Lung (tissue), 17 donors: ENCODE measurements at places on chromosomes 2 and 18. TPM values are rescaled to one million over a fixed set of nuclear protein-coding genes. Genes with fewer than 3 reads are reported as not detected.

CRYGD gene
- total RNA-seq = not detected

DNA sequence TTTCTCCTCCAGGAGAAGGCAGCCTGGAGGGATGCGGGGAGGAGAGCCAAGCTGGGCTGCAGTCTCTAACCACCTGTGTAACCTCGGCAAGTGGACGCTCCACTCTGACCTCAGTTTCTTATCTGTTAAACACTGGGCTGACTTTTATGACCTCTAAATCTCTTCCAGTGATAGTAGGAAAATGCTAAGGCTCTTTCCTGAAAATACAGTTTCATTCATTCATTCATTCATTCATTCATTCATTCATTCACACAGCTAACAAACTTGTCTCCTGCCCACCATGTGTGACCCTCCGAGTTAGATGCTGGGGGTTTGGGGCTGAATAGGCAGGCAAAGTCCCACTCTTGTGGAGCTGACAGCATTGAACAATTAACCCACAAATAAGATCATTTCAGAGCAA lies 9.3 kb downstream of the PROM2 start:
- no peak for DNase-seq

QPCT gene
- total RNA-seq = 5.8 TPM

DNA sequence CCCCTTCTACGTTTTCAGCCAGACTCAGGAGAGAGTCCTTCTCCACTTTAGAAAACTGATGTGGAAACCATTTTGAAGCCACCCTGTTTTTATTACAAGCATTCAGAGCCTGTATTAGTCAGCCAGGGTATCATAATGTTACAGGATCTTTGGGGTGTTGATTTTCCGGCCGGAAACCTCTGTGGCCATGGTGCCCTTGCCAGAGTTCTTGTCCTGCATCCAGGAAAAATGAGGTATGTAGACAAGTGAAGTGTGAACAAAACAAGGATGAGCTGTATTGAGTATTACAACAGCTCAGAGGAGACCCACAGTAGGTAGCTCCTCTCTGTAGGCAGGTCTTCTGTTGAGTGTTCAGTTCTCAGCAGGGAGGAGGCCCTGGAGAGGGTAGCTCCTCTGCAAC lies 241.0 kb upstream of the COPS8 start:
- DNase-seq = no peak

MOGAT1 gene
- total RNA-seq = not detected

GRCh38 chr18:44729631-44730101 lies 49.0 kb downstream of the SETBP1 start:
- no peak for DNase-seq

DNA sequence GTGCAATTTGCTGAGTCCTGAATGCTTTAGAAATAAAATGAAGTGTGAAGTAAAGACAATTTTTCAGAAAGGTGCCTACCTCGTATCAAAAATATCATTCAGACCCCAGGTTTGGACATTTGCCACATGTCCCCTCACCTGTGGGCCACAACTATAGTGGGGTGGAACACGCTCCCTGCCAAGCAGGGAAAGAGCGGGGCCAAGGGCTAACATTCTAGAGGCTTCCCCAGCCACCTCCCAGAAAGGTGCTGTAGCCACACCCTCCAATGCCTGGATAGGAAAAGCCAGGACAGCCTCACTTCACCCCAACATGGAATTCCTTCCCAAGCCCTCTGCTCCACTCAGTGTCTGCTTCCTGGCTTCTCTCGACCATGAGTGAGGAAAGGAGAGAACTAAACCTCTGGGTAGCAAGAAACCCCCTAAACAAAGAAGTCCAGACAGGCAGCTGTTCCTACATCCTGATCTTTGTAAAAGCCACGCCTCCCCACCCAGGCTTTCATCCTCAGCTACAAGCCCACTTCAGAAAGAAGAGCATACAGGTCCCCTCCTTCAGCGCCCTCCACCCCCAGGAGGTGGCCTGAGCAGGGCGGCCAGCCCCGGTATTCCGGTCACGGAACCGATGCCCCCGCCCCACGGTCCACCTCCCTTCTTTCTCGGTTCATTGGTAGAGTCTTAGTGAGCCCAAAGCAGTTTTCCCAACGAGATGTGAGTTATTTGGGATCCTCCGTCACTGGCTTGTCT lies 2.1 kb downstream of the COL6A3 start:
- DNase-seq = peak; percentile 88

DNA sequence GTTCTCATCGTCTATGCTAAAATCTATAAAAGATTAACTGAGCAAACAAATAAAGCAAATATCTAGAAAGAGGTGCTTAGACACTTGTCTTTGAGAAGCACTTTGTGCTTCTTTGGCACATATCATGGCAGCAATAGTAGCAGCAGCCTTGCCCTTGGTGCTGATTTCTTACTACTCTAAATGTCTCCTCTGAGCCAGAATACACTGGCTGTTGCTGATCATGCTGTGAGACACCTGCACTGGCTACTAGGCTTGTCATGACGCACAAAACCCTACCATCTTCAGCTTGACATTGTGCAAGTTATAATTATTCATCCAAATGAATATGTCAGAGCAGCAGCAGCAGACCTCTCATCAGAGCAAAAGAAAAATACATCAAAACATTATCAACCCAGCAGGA lies 46.7 kb downstream of the FANCL start:
- DNase-seq = no peak

APOB gene
- total RNA-seq = 1.7 TPM

DNA sequence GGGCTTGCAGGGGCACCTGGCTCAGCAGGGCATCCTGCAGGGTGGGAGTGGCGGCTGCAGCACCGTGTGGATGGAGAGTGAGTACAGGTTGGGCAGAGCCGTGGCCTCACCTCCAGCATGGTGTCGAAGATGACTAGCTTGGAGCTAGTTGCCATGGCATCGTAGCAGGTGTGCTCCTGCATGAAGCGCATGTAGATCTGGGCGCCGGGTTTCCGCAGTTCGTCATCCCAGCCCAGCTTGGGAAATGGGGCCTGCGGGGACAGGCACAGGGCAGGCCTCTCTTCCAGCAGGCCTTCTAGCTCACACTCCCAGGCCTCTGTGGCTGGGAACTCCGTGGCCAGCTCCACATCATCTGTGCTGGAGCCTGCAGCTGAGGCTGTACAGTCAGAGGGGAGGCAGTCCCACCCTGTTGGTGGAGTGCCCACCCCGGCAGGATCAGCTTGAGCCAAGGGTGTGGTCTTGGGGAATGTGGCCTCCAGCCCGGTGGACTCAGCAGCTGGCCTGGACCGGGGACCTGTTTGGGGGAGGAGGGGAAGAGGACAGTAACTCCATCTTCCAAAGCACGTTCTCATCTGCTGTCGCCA lies 1.6 kb downstream of the PRKAG3 start:
- DNase-seq = no peak

KCNF1 gene
- total RNA-seq = 0.83 TPM

- no peak for DNase-seq
Observed at GRCh38 chr2:10327896-10328669, 25.4 kb downstream of the HPCAL1 start.

- no peak for DNase-seq
Observed at GRCh38 chr2:41716497-41716896, 331.3 kb upstream of the PKDCC start.

EMILIN1 gene
- total RNA-seq = 88.4 TPM

DNA sequence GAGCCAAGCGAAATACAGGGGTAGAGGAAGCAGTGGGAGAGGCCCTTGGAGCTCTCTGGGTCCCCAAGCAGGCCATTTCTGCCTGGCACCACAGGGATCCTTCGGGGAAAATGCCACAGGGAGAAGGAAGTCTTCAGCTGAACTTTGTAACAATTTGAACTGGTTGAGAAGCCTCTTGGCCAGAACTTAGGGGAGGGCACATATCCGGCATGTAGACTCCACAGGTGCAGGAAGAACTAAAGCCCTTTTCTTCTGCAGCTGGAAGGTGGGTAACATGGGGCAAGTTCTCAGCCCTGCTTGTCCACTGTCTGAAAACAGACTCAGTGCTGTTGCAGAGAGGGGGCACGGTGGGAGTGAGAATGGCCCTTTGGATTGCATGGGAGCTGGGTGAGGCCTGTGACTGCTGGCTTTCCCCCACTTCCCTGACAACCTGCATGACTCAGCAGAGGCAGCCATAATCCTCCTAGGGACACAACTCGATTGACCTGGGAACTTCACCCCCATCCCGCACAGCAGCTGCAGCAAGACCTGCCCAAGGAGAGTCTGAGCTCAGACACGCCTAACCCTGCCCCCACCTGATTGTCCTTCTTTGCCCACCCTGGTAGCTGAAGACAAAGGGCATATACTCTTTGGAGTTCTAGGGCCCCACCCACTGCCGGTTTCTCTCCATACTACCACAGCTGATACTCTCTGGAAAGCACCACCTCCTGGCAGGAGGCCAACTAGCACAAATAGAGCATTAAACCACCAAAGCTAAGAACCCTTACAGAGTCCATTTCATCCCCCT lies 101.6 kb upstream of the FAM136A start:
- no peak for DNase-seq

DNA sequence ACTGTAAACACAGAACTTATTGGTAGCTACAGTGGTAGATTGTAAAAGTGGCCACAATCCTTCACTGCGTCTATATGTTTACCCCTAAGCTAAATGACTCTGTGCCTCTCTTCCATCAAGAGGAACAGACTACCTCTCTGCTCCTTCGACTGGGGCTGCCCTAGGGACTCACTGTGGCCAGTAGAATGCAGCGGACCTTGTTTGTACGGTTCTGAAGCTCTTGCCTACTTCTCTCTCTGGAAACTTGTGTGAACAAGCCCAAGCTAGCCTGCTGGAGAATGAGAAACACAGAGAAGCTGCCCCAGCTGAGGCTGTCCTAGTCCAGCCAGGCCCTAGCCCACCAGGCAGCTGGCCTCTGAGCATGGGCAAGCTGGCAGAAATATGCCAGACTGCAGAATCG lies 140.8 kb upstream of the SLC1A4 start:
- no peak for DNase-seq

DNA sequence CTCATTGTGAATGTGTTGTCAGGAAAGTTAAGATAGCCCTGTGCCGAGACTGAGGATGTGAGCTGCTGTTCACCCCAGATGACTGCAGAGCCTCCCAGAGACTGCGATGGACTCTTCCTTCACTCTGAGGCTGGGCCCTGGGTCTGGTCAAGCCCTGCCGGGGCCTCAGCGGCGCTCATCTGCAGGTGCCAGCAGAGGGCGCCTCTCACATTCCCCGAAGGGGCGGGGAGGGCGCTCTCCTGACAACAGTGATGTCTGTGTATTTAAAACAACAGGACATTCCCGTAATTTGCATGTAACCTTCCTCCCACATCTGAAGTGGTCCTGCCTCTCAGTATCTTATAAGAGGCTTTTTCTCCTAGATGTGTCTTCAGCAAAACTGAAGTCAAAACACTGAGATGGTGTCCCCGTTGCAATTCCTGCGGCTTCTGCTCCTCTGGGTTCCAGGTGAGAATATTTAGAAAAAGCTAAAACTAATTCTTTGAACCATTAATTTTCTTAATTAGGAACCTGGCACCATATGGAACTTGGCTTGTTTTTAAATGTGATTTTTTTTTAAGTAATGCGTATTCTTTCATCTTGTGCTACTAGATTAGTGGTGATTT lies 1377.9 kb downstream of the RPIA start:
- DNase-seq = no peak

- DNase-seq = peak; percentile 23
Observed at GRCh38 chr2:44087714-44088092, 81.0 kb upstream of the PPM1B start.

- no peak for DNase-seq
Observed at GRCh38 chr2:108960006-108960405, 29.0 kb downstream of the EDAR start.

IGFBP5 gene
- 196 TPM for total RNA-seq

CHRND gene
- not detected for total RNA-seq

FSHR gene
- total RNA-seq = not detected

DNA sequence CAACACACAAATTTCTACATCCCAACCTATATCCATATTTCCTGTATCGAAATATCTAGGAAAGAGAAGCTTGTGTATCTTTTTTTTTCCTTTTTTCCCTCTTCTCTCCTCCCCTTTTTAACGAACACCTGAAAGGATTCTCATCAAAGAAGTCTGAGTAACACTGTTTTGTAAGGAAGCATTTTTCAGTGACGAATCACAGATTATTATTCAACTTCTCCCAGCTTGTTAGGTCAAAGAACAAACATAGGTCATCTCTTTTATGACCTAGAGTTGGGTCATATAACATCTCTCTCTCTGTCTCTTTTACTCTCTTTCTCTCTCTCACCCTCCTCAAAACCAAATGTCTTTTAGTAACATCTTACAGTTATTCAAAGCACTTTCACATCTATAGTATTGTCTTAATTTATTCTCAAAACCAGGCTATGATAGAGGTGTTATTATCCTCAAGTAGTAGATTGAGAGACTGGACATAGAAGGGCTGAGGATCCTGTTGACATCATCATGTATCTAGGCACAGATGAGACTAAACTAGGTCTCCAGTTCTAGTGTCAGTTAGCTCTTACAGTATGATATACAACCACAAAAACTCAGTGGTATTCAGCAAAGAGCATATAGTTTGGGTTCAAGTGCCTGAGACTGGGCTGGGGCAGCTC lies 80.1 kb upstream of the SPOPL start:
- DNase-seq = no peak

GRCh38 chr18:253121-253520 lies 14.7 kb downstream of the THOC1 start:
- no peak for DNase-seq

UNC50 gene
- total RNA-seq = 36.4 TPM

- no peak for DNase-seq
Observed at GRCh38 chr2:172137109-172137508, 34.4 kb upstream of the DLX2 start.

DNA sequence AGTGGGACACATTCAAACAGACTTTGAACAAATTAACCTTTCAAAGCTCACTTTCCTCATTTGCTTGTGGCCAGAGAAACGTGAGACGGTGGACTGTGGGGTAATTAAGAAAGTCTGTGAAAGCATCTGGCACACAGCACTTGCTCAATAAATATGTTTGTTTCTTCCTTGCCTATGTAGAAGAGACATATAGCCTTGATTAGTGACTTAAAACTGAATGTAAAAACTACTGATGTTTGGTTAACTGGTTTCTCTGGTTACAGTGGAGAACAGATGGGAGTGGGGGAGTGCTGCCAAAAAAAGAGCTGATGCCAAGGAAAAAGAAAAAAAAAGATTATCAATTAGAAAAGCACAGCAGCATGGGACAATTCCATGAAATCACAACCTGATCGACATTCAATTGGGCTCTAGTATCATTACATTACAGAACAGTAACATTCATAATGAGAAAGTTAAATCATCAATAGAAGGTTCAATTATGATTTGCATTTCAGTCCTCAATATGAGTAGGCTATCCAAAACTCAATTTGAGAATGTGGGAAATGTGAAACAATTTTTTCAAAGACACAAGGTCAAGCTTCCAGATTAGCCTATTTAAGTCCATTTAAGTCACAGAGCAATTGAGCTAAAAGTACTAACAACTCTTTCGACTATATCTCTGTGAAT lies 14.7 kb downstream of the CUL3 start:
- peak; percentile 35 for DNase-seq

ZNF516 gene
- total RNA-seq = 45.4 TPM

- no peak for DNase-seq
Observed at GRCh38 chr18:64234321-64234720, 85.4 kb upstream of the LINC00305 start.

INHBB gene
- total RNA-seq = 0.97 TPM

PARD3B gene
- total RNA-seq = 38.7 TPM
